Stimulated activated CD4-positive, alpha-beta T cell treated with anti-CD3 and anti-CD28 coated beads, Interleukin-1b, Interleukin-23, amount 100 ng/mL, for 24 hours (primary cell): ENCODE measurements at places on chromosomes 2 and 18.

- DNase-seq = no peak
Observed at GRCh38 chr2:40361478-40361877, 90.4 kb downstream of the SLC8A1 start.

DNA sequence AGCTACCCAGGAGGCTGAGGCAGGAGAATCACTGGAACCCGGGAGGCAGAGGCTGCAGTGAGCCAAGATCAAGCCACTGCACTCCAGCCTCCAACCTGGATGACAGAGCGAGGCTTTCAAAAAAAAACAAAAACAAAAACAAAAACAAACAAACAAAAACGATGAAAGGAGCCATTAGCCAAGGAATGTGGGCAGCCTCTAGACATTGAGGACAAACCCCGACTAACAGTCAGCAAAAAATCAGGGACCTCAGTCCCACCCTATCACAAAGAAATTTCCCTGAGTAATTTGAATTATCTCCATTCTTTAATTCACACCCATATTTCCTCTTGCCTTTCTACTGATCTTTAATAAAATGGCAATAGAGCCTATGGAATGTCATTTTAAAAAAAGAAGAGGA is 75.8 kb downstream of the MBD2 start:
- no peak for DNase-seq

- no peak for DNase-seq
Observed at GRCh38 chr2:22826703-22827102, 558.3 kb upstream of the KLHL29 start.

DNA sequence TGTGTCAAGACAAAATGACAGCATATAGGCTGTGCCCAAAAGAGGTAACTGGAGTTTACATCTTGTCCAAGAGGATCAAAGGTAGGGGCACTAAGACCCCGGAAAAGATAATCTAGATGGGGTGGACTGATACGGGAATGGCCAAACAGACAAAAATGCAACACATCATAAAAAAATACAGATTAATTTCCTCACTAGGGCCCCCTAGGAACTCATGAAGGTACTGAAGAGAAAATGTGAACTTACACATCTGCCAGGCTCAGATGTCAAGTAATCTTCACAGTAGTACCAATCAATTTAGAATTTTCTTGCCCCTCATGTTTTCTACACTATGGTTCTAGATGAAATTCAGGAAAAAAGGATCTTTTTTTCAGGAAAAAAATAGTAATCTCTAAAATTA is 115.6 kb upstream of the REG3A start:
- no peak for DNase-seq

- no peak for DNase-seq
Observed at GRCh38 chr2:101704046-101704466, 6.5 kb downstream of the MAP4K4 start.

DNA sequence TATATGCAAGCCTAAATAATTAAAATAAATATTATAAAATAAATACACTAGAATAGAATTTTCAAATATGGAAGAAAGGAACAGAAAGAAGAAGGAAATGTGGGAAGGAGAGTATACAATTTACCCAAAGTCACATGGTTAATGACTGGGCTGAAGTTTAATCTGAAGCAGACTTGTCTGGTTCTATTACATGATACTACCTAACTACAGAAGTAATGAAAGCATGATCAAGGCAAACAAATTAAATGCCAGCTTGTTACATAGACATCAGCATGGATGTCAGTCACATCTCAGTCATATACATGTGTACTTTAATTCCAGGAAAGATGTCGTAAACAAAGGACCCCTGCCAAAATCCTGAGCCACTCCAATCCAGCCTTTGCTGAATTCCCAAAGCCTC is 1060.8 kb downstream of the CNTNAP5 start:
- DNase-seq = no peak

GRCh38 chr2:229586746-229587705 is 127.3 kb downstream of the DNER start:
- peak; percentile 3 for DNase-seq

DNA sequence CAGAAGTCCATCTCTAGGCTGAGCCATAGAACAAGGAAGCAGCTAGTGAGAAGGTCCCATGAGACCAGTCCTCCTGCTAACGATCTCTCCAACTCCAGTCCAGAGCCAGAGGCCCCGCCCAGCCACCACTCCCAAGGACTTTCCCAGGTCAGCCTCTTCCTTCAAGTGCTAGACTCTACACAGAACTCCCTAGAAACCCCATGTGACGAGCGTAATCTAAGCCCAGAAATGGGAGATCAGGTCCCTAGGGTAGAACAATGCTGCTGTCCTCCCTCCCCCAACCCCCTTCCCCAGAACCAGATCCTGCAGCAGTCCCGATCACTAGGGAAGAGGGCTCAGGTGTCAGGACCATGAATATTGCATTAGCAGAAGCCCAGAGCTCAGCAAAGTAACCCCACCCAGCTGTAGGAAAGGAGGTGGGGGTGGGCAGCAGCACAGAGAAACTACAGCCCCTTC is 6.9 kb downstream of the DCTN1 start:
- DNase-seq = no peak

- DNase-seq = no peak
Observed at GRCh38 chr2:142907653-142908052, 30.2 kb downstream of the KYNU start.

GRCh38 chr18:31057051-31057450 is 14.5 kb upstream of the DSC3 start:
- no peak for DNase-seq

- DNase-seq = no peak
Observed at GRCh38 chr2:158138255-158138654, 36.6 kb downstream of the UPP2 start.

DNA sequence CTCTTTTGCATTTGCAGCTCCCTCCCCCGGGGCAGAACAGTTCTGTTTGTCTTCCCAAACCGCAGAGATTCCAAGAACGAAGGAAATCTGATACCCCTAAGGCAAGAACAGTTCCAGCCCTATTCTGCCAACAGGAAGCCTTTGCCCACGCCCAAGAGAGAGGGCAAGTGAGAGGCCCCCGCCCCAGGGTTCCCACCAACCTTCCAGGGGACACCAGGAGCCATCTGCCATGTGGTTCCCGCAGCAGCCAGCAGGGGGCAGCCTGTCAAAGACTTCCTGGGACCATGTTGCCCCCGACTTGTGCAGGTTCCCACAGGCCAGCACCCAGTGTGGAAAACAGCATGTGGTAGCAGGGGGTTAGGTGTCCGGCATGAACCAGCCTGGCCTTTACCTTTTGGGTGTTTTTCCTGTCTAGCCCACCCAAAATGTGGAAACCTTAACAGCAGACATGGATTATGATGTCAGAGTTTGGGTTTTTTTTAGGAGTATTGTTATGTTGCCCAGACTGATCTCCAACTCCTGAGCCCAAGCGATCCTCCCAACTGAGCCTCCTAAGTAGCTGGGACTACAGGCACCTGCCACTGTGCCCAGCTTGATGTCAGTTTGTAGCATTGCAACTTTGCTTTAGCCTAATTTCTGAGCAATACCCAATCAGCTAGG is 21.7 kb upstream of the EFHD1 start:
- peak; percentile 57 for DNase-seq

DNA sequence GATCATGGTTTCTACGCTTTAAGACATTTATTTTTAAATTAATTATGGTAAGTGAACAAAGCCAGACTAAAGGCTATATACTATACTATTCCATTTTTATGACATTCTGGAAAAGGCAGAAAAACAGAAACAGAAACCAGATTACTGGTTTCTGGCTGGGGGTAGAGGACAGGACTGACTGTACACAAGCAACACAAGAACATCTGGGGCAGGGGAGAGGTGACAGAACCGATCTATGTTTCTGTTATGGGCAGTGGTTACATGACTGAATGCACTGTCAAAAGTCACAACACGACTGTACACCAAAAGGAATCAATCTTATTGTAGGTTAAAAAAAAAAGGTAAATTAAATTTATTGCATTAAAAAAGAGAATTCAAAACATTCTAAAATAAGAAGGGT is 64.7 kb downstream of the PTPN2 start:
- no peak for DNase-seq

DNA sequence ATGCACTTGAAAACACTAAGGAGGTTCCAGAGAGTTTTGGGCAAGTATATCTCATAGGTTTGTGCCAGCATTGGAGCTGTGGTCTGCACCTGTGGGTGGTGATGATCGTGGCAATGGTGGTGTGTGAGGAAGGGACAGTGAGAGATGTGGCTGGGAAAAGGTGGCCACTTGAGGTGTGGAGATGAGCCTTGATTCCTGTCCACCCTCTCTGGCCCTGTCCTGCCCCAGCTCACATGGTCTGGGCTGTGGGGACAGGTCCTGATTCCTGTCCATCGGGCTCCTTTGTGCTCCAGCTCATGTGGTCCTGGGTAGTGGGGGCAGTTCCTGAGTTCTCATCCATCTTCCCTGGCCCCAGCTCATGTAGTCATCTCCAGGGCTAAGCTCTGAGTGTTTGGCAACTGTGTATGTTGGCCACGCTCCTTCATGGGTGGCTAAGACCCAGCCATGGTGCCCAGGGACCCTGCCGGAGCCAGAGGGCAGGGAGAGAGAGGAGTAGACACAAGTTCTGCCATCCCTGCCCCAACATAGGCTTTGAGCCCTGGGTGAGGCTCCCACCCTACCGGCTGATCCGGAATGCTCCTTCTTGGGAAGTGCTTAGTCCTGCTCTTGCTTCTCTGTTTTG is 294.4 kb upstream of the HDAC4 start:
- DNase-seq = no peak

- no peak for DNase-seq
Observed at GRCh38 chr2:96907115-96908041, 37.5 kb upstream of the SEMA4C start.

- DNase-seq = no peak
Observed at GRCh38 chr2:131094463-131095281, 1.4 kb upstream of the FAM168B start.

DNA sequence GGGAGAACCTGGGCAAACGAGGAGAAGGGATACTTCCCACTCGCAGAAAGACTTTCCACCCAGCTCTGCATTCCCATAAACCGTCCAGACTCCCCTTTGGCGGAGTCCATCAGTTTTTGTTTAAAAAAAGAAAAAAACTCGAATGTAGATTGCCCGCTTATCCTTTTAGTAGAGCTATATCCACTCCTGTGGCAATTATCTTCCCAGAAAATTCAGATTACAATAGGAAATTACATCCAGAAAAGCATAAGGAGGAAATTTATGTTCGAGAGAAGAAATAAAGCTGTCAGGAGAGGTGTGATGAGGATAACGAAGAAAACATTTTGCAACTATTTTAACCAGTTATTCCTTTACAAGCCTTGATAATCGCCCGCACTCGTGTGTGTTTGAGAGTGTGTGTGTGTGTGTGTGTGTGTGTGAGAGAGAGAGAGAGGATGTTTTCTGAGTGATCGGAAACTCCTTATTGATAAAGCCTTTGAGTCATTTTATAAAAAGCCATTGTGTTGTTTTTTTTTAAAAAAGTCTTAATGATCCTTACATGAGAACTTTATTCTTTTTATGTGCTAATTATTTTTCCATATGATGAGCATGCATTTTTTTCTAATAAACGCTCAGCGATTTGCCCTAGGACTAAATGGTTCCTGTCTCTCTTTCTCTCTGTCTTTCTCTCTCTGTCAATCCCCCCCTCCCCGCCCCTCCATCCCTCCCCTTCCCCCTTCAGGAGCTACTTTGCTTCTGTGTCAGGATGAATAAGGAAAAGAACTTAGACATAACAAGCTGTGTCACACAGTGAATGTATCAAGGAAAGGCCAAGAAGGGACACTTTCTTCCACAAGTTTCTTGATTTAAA is 1.1 kb upstream of the PPP3R1 start:
- no peak for DNase-seq

DNA sequence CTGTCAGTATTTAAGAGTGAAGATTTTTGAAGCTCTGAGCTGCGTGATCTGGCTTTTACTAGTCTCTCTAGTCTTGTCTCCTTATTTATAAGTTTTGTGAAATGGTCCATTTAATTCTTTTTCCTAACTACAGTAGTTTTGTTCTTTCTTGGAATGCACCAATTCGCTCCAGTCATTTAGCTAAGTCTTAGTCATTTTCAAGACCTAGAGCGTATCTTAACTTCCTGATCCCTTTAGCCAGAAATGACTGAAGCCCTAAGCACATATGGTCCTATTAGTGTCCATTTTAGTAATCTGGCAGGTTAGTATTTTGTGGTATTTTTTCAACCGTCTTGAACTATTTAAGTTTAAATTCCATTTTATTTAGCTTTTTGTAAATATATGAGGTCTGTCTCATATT is 3.6 kb downstream of the BIRC6 start:
- DNase-seq = no peak

GRCh38 chr2:57615855-57616556 is 430.6 kb upstream of the VRK2 start:
- no peak for DNase-seq

GRCh38 chr2:148507970-148508369 is 136.6 kb upstream of the EPC2 start:
- DNase-seq = no peak

- DNase-seq = no peak
Observed at GRCh38 chr2:23486684-23487075, 101.7 kb downstream of the KLHL29 start.

DNA sequence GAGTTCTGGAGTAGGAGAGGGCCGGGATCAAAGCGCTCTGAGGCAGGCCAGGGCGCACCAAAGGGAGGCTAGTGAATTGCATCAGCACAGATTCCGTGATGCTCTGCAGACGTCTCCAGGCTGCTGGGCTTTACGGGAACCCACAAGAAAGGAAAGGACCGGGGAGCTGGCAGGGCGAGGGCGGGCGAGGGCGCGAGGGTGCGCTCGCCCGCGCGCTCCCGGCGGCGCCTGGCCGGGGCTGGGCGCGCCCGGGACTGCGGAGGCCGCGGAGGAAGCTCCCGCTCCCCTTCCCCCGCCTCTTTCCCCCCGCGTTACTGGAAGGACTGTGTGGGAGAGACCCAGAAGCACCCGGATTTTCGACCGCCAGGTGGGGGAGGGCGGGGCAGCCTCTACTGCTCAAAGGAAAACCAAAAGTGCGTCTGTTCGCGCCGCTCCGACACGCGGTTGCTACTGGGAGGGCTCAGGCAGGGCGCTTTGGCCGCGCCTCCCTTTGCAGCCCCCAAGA is 2.4 kb upstream of the FOSL2 start:
- peak; percentile 74 for DNase-seq

- no peak for DNase-seq
Observed at GRCh38 chr2:206064077-206064476, 21.9 kb downstream of the INO80D start.
